ENCODE measurements at places on chromosomes 3 and 15.

GRCh38 chr15:34976743-34977142, 7.2 kb upstream of the AQR start:
- no peak for DNase-seq

DNA sequence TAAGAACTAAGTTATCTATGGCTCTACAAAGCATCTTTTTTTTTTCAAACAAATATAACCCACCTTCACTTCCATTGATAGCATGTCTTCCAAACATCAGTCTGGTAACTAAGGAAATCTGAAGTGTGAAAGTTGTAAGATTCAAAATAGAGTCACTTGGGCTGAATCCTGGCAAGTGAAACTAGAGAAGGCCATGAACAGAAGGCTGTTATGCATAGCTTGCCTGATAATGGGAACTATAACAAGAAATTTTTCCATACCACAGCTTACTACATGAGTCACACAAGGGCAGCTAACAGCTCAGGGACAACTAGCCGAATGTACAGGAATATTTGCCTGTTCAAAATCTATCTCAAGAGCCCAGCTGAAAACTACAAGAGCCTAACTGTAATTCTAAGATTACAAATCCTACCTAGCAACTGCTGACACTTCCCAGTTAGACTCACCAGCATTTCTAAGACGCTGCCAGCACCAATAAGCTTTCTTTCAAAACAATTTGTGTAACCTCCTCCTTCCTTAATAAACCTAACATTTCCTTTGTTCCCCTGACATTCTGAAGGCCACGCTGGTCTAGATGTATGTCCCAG, 1066.5 kb downstream of the PLOD2 start:
- no peak for DNase-seq

DNA sequence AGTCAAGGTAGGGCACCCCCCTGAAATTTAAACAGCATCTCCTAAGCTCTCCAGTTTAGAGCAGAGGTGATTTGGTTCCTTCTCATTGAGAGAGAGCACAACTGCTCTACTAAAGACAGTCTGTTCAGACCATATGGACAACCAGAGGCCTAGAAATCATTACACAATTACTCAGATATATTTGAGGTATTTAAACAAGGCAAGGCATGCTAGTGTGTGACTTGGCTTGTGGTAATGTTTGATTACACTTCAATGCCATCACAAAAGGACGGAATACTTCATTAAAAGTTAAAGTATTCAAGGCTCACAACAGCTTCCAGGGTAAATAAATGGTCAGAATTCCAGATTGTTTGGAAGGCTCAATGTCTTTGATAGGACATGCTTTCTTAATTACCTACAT, 110.2 kb downstream of the LRTM1 start:
- no peak for DNase-seq

GRCh38 chr3:8729479-8729878, 4.1 kb upstream of the CAV3 start:
- no peak for DNase-seq

DNA sequence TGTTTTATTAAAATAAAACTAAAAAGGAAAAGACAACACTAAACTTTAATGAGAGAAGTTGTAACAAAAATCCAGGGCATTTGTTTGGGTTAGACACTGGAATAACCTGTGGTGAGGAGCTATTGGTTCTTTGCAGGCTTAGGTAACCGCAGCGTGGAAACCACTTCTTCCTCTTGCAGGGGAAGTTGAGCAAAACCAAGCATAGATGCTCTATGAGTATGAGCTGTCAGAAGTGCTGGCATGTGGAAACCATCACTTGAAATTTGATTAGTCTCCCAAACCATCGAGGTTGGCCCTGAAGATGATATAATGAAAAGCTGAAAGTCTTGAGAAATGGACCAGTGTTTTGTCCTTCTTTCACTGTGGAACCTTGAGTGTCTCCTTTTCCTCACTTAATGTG, 127.1 kb upstream of the RBMS3 start:
- DNase-seq, result no peak

- DNase-seq, result no peak
Observed at GRCh38 chr15:66581972-66582537, 16.3 kb upstream of the LCTL start.

DNA sequence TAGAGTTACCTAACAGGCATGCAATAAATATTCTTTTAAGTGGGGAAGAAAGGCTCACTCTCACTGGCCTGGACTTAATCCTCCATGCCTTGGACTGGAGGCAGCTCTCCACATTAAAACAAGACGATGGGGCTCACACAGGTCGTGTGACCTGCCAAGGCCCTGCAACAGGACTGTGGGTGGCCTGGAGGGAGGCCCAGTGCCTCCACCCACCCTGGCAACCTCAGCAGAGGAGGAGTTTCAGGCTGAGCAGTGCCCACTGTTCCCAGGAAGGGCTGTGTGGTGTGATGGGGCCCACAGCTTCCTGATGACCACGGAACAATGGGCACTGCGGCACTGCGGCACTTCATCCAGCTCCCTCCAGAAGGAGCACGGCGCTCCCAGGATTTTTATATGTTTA, 5.5 kb downstream of the UROC1 start:
- DNase-seq, result peak; percentile 59

- no peak for DNase-seq
Observed at GRCh38 chr3:97885931-97886824, 64.4 kb downstream of the CRYBG3 start.
